Stimulated activated naive CD4-positive, alpha-beta T cell treated with Interleukin-2 at 50 U/mL for 16 hours (primary cell): ENCODE measurements at places on chromosomes 1 and 21.

- no peak for DNase-seq
Observed at GRCh38 chr21:26020081-26020480, 150.5 kb downstream of the APP start.

- DNase-seq = peak; percentile 55
Observed at GRCh38 chr21:44845418-44846223, 27.8 kb upstream of the SUMO3 start.

- DNase-seq = no peak
Observed at GRCh38 chr1:73604211-73604610, 593.8 kb downstream of the LRRIQ3 start.

- no peak for DNase-seq
Observed at GRCh38 chr1:245932302-245932972, 574.6 kb downstream of the SMYD3 start.

DNA sequence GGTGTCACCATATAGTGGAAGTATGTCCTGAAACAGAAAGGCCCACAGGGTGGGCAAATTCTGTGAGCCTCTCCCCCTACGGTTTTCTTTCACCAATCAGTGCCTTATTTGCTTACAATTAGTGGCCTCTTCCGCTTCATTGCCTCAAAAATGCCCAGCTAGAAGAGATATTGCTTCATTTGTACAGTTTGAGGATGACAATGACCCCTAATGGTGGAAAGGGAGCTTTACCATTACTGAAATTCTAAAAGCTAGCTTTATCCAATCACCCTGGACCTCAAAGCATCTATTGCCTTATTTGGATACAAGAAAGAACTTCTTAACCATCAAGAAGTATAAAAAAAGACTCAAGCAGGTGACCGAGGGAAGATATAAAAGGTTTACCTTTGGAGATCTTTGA lies 49.6 kb downstream of the LRRC71 start:
- no peak for DNase-seq

GRCh38 chr1:240608707-240609106 lies 3.2 kb downstream of the GREM2 start:
- DNase-seq = no peak

GRCh38 chr1:204472660-204473059 lies 21.9 kb downstream of the PIK3C2B start:
- no peak for DNase-seq

DNA sequence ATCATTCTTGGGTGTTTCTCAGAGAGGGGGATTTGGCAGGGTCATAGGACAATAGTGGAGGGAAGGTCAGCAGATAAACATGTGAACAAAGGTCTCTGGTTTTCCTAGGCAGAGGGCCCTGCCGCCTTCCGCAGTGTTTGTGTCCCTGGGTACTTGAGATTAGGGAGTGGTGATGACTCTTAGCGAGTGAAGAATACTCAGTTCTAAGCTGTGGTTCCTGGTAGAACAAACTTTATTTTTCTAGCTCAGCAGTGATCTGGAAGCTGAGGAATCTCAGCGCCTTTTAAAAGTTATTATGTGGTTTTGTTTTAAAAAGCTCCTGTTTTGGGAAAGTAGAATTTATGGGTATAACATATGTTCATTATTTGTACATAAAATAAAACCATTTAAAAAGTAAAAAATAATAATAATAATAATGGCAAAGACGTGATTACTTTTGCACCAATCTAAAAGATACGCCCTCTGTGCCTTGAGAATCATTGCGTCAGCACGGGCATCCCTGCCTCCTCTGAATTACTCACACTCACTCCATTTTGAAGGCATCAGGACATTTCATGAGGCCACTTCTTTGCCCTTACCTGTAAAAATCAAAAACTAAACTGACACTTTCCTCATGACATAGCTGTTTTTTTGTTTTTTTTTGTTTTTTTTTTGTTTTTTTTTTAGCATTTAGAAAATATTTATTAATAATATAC lies 29.7 kb upstream of the TNFRSF1B start:
- DNase-seq = no peak

GRCh38 chr1:42756956-42757891 lies 9.6 kb downstream of the P3H1 start:
- DNase-seq = no peak

- no peak for DNase-seq
Observed at GRCh38 chr1:24948079-24948827, 18.2 kb upstream of the RUNX3 start.

GRCh38 chr1:115245227-115245626 lies 92.8 kb downstream of the NGF start:
- no peak for DNase-seq

DNA sequence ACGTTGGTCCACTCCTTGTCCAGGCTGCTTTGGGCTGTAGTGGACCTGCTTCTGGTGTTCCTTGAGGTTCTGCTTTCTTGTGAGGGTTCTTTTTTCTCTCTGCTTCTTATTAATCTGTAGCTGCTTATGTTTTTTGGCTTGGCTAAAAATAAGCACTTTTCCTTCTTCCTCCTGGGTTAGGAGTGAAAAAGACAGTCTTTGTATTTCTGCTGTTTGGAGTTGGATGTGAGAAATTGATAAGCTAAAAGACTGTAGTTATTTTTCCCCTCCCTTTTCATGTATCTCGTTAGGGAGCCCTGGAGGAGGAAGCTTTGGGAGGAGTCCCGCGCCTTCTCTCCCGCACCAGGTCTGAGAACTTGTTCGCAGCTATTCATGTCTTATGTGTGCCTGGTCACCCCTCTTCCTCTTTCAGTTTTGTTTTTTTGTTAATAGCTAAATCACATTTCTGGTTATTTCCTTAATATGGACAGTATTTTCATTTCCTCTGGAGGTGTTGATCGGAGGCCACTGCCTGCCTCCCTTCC lies 79.0 kb downstream of the GALNT2 start:
- no peak for DNase-seq

- DNase-seq = no peak
Observed at GRCh38 chr1:153399401-153400055, 8.7 kb upstream of the S100A8 start.

DNA sequence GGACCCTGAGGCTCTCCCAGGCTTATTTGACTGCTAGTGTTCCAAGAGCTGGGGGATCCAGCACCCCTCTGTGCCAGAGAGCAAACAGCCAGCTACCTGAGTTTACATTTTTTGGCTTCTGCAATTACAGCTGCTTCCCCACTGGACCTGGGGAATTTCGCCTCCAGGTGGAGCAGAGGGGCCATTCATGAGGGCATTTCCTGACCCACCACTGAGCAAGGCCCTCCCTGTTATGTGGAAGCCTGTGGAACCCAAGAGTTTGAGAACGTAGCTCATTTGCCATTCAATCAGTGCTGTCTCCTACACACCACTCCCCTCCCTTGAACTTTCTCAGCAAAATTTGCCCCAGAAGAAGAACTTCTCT lies 42.7 kb upstream of the TMEM51 start:
- DNase-seq = no peak

- no peak for DNase-seq
Observed at GRCh38 chr1:180094705-180095295, 59.9 kb upstream of the QSOX1 start.

DNA sequence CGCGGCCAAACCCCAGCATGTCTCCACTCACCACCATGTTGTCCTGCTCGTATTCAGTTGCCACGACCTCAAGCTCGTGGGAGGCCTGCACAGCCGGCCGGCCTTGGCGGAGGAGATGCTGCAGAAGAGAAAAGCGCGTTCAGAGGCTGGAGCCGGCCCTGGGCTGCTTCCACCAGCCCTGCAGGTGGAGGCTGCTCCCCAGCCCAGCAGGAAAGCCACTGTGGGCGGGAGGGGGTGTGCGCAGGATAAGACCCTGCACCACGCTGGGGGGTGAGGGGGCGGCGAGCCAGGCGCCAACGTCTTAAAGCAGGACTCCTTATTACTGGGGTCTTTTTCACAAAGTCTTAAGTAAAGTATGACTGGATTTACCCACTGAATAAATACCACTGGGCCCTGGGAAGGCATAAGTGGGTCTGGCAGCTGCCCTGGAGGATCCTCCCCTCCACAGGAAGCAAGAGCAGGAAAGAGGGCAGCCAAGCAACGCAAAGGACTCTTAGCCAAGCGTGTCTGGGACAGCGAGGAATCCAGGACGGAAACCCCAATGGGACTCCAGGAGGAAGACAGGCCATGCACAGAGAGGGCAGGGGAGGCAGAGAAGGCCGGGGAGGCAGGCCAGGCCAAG lies 104.8 kb downstream of the NPHP4 start:
- DNase-seq = no peak

DNA sequence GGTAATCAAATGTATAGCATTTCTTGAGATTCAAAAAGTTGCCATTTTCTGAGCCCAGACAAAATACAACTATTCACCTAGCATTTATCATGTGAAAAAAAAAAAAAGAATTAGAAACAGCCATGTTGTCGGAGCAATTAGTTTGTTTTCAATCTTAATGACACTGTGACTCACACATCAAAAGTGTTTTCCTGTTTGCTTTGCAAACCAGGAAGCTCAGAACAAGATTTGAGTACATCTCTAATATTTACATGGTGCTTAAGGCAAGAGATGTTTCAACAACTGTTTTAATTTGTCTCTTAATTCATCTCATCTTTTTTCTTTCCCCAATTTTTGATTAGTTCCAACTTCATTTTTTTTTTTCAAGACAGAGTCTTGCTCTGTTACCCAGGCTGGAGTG lies 62.5 kb upstream of the CAPZB start:
- DNase-seq = no peak

DNA sequence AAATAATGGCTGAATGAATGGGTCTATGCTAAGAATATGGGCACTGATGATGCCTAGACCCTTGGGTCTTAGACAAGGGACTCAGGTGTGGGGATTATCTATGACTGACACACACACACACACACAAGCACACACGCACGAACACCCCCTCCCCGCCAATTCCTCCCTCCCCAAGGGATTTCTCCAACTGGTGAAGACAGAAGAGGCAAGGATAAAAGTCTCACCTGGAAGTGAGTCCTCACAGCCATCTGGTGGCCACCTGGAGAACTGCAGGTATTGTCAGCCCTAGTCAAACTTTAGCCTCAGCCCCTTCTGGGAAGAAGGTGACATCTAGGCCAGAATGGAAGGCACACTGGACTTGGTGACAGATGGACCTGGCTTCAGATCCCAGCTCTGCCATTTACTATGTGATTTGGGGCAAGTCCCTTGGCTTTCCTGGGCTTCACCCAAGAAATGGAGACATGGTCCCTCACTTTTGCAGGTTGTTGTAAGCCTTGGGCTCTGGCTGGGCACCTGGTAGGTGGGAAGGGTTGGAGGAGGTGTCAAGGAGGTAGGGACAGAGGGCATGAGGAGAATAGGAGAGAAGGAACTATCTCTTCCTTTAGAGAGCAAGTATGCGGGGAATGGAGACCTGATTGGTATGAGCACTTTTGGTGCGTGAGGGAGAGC lies 4.0 kb upstream of the GPR3 start:
- DNase-seq = peak; percentile 60

- no peak for DNase-seq
Observed at GRCh38 chr1:203117611-203118575, 9.6 kb upstream of the ADORA1 start.

DNA sequence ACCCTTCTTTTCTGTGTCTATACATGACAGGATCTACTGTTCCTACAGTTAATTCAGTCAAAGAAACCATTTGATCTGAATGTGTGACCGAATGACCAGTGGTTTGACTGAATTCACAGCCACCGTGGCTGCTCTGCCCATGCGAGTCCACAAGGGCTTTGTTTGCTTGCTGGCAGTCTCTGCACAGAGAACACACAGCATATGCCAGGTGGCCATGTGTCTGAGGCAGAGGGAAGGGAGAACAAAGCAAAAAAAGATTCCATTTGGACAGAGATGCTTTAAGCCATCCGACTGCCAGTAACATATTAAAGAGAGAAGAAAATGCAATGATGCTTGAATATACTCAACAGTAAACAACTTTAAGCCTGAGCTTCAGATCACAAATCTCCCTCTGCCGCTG lies 737.8 kb upstream of the CXADR start:
- DNase-seq = no peak

- peak; percentile 74 for DNase-seq
Observed at GRCh38 chr1:12472798-12473551, 145.0 kb downstream of the DHRS3 start.

DNA sequence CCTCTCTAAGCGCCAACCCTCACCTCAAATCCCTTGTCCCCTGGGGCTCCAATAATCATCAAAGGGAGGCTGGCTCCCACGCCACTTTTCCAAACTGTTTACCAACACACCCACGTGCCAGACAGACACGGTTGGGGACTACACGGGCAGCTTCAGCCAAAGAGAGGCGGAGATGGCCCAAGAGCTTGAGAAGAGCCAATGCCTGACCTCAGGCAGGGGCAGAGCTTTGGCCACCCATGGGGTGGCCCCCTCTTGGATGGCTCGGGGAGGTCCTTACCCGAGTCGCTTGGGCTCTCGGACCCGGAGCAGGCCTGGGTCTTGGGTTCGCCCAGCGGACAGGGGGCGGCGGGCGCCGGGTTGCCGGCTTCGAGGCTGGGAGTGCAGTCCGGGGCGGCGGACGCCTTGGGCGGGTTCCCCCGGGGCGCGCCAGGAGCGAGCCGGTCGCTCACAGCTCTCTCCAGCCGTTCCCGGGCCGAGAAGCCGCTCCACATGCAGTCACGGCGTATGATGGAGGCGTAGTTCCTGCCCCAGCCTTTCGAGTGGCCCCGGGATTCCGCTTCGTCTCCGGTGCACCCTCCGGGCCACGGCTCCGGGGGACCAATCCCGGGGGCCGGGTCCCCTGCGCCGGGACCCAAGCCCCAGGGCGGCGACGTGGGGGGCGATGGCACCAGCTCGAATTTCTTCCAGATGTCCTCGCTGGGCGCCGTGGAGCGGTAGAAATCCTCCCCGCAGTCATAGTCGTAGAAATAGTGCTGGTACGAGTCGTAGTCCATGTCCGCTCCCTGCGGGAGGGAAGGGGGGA lies 854 bp downstream of the MYCL start:
- no peak for DNase-seq

DNA sequence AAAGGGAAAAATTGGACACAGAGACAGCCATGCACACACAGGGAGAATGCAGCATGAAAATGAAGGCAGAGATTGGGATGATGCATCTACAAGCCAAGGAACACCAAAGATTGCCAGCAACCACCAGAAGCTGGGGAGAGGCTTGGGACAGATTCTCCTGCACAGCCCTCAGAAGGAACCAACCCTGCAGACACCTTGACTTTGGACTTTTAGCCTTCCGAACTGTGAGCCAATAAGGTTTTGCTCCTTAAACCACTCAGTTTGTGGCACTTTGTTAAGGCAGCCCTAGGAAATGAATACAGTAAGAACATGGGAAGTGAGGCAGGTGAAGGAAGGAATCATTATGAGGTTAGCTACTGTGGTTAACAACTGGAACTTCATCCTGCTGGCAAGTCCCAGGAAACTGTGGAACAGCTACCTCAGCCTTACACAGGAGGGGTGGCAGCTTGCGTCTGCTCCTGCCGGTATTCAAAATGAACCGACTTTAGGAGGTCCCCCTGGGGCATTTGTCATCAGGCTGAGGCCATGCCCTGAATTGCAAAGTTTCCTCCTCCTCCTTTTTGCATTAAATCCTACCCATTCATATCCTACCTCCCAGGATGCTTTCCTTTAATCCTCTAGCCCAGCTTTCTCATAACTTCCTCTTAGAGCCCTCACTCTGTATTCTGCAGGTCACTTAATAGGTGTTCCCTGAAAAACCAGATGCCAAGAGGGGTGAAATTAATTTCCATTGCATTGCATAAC lies 15.4 kb downstream of the CD247 start:
- no peak for DNase-seq

- no peak for DNase-seq
Observed at GRCh38 chr1:223737342-223737741, 25.0 kb downstream of the CAPN2 start.
